Endothelial cell (in vitro differentiated cells): ENCODE measurements at places on chromosomes 12 and 14.

- H3K36me3 ChIP-seq = no peaks in the 10 kb centered on the region
- no peak for DNase-seq
- no peak overlapping the region for H3K27ac ChIP-seq
- no peak overlapping the region for H3K4me3 ChIP-seq
- peaks cover 5% of the 10 kb centered on the region for H3K27me3 ChIP-seq
Observed at GRCh38 chr14:69593018-69593677, 18.2 kb upstream of the SUSD6 start.

- no peak for DNase-seq
- H3K27me3 ChIP-seq = peaks cover 1% of the 10 kb centered on the region
- no peak overlapping the region for H3K27ac ChIP-seq
Observed at GRCh38 chr12:64840949-64841717, 16.7 kb downstream of the TBC1D30 start.

DNA sequence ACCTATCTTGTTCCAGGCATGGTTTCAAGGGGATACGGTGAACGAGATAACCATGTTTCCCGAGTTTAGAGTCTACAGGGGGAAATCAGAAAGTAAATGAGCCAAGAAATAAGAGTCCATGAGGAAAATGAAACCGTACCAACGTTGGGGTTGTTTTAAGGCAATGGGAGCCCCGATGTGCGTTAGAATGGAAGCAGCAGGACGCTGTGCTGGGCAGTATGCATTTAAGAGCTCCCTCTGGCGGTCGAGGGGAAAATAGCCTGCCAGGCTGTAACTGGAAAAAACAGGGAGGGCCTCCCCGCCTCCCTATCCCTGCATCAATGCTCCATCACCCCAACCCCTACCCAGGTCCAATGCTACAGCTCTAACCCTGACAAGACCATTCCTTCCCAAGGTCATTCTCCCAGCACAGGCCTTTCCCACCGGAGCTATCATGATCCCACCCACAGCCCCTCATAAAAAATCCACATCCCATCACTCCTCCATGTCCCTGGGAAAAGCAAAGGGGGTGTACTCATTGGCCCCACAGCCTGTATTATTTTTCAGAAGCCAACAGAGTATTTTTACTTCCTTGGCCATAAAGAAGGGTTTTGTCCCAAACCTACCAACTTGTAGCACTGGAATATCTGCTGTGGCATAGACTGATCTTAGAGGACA, 226.3 kb upstream of the NOS1 start:
- DNase-seq = peak; percentile 73
- no peak overlapping the region for H3K4me3 ChIP-seq
- no peak overlapping the region for H3K27ac ChIP-seq
- H3K36me3 ChIP-seq = no peaks in the 10 kb centered on the region
- peaks cover 3% of the 10 kb centered on the region for H3K27me3 ChIP-seq

GRCh38 chr12:26264215-26264838, 69.0 kb downstream of the SSPN start:
- no peak overlapping the region for H3K4me3 ChIP-seq
- H3K27ac ChIP-seq = no peak overlapping the region
- H3K36me3 ChIP-seq = no peaks in the 10 kb centered on the region
- no peak for DNase-seq
- H3K4me1 ChIP-seq = no peaks in the 10 kb centered on the region
- H3K27me3 ChIP-seq = no peaks in the 10 kb centered on the region

DNA sequence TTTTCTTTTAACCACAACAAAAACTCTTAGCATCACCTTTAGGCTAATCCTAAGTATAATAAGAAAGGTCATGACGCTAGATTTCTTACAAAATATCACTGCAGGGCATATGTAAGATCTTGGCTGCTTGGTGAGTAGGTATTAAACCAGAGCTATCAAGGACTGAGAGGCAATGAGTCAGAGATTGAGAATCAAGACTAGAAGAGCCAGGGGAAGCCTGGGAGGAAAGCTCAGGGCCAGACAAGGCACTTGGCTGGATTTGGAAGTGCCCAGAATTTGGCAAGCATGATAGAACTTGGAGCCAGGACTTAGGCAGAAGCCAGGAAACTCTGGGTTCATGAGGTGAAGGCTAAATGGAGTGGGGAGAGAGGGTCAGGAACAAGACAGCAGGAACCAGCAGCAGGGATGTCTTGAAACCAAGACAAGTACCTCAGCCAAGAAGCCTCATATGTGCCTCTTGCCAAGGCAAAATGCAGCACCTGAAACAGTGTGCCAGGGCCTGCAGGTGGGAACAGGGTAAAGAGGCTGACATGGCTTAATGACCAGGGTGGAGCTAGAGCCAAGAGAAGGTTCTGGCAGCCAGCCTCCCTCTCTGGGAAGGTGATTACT, 49.9 kb downstream of the PTHLH start:
- peaks cover 13% of the 10 kb centered on the region for H3K4me1 ChIP-seq
- no peaks in the 10 kb centered on the region for H3K36me3 ChIP-seq
- peaks cover 3% of the 10 kb centered on the region for H3K27me3 ChIP-seq
- H3K4me3 ChIP-seq = no peak overlapping the region

- H3K36me3 ChIP-seq = no peaks in the 10 kb centered on the region
- H3K27ac ChIP-seq = peak overlapping the region; percentile 38
- DNase-seq = no peak
Observed at GRCh38 chr12:47705229-47705565, 633 bp downstream of the RPAP3 start.

- H3K27ac ChIP-seq = no peak overlapping the region
- peak overlapping the region; percentile 52 for H3K4me3 ChIP-seq
- peaks cover 8% of the 10 kb centered on the region for H3K4me1 ChIP-seq
- peak; percentile 30 for DNase-seq
- H3K36me3 ChIP-seq = peaks cover 40% of the 10 kb centered on the region
Observed at GRCh38 chr12:53476769-53477209, 22.5 kb downstream of the MAP3K12 start.

- H3K36me3 ChIP-seq = peaks cover 7% of the 10 kb centered on the region
- H3K27ac ChIP-seq = no peak overlapping the region
- peaks cover 20% of the 10 kb centered on the region for H3K4me1 ChIP-seq
- H3K27me3 ChIP-seq = peaks cover 7% of the 10 kb centered on the region
- H3K4me3 ChIP-seq = peak overlapping the region; percentile 42
- DNase-seq = no peak
Observed at GRCh38 chr12:51188359-51189051, 15.6 kb upstream of the TFCP2 start.

DNA sequence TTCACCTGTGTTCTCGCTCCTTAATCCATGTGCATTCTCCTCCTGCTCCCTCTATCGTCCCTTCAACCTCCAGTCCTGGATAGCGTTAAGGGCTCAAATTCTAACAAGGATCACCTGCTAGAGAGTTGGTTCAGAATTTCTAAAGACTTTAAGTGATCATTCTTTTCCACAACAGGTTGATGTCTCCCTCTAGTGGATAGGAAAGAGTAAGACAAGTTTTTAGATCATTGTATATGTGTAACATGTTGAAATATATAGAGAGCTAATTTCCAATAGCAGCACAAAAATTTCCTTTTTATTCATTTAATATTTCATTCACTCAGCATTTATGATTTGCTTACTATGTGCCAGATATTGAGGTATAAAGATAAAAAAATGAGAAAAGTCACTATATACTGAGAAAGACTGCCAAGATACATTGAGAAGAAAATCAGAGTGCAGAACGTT, 9.3 kb upstream of the ESR2 start:
- DNase-seq = no peak
- no peaks in the 10 kb centered on the region for H3K27me3 ChIP-seq
- H3K36me3 ChIP-seq = no peaks in the 10 kb centered on the region

DNA sequence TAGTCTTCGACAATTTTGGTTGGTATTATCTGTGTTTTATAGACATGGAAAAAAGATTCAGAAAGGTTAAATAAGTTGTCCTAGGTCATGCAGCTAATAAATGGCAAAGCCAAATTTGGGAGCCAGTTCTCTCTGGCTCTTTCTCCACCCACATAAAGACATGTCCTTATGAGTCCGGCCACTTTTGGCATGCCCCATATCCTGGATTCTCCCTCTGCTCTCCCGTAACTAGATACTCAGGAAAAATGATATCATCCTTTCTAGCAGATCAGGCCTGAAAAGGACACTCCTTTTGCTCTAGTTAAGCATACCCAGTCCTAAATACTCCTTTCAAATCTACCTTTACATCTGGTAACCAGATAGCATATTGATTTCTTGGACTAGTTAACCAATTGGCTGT, 64.4 kb downstream of the TTLL5 start:
- no peaks in the 10 kb centered on the region for H3K27me3 ChIP-seq
- H3K4me1 ChIP-seq = peaks cover 11% of the 10 kb centered on the region
- no peak overlapping the region for H3K27ac ChIP-seq

DNA sequence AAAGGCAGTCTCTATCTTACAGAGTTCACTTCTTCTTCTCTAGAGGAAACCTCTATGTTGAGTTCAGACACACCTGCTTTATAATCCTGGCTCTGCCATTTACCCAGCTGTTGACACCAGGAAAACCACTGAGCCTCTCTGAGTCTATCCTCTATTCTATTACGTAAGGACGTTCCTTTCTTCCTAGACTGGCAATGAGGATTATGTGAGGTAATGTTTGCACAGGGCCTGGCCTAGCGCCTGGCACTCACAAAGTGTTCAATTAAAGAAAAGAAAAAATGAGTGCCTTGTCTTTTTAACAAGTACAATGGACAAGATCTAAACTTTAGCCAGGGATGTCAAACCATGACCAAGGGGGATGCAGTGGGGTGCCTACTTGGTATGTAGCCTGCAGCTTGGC, 641.9 kb upstream of the TBX3 start:
- no peak for DNase-seq
- H3K36me3 ChIP-seq = no peaks in the 10 kb centered on the region

DNA sequence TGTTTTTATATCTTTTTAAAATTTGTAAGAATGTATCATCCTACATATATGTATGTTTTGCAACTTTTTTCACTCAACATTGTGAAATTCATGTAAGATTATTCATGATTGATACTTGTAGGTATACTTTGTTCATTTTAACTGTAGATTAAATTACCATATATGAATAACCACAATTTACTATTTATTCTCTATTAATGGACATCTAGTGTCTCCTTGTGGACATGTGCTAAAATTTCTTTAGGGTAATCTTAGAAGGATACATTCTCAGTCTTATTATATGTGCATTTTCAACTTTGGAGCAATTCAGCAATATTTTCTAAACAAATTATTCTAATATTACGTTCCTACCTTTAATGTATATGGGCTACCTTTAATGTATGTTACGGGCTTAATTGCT, 192.4 kb downstream of the FUT8 start:
- no peak overlapping the region for H3K27ac ChIP-seq
- no peaks in the 10 kb centered on the region for H3K4me1 ChIP-seq
- no peaks in the 10 kb centered on the region for H3K36me3 ChIP-seq
- DNase-seq = no peak

GRCh38 chr14:24279301-24280186, 8.1 kb upstream of the RABGGTA start:
- peaks cover 11% of the 10 kb centered on the region for H3K27me3 ChIP-seq
- H3K36me3 ChIP-seq = peaks cover 3% of the 10 kb centered on the region
- H3K27ac ChIP-seq = no peak overlapping the region
- no peak for DNase-seq
- peaks cover 8% of the 10 kb centered on the region for H3K4me1 ChIP-seq
- no peak overlapping the region for H3K4me3 ChIP-seq

GRCh38 chr12:41794336-41794735, 350.3 kb downstream of the GXYLT1 start:
- H3K36me3 ChIP-seq = no peaks in the 10 kb centered on the region
- no peak overlapping the region for H3K27ac ChIP-seq
- H3K4me3 ChIP-seq = no peak overlapping the region

DNA sequence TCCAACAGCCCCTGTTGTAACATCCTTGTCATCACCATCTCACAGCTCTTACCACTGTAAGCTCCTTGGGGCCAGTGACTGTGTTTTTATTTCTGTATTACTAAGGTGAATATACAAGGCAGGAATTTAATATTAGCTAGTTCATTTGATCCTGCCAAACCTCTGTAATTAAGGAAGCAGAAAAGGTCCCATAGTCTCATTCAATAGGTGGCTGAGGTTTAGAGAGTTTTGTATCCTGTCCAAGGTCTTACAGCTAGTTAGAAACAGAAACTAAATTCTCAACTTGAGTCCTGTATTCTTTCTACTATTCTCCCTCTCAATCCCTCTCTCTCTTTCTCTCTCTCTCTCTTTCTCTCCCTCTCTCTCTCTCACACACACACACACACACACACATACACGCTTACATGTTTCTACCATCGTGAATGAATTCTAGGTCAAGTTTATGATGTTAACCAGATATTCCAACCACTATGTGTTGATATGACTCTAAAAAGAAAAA, 543 bp upstream of the GLIPR1 start:
- H3K4me3 ChIP-seq = no peak overlapping the region
- no peaks in the 10 kb centered on the region for H3K36me3 ChIP-seq
- H3K27me3 ChIP-seq = peaks cover 1% of the 10 kb centered on the region
- no peak for DNase-seq
- no peak overlapping the region for H3K27ac ChIP-seq

- H3K36me3 ChIP-seq = no peaks in the 10 kb centered on the region
- H3K4me1 ChIP-seq = peaks cover 3% of the 10 kb centered on the region
- no peak overlapping the region for H3K27ac ChIP-seq
- peaks cover 5% of the 10 kb centered on the region for H3K27me3 ChIP-seq
Observed at GRCh38 chr14:93752980-93753561, 35.2 kb downstream of the PRIMA1 start.

GRCh38 chr12:128073937-128074336, 193.0 kb upstream of the TMEM132C start:
- H3K4me1 ChIP-seq = no peaks in the 10 kb centered on the region
- H3K4me3 ChIP-seq = no peak overlapping the region
- peaks cover 6% of the 10 kb centered on the region for H3K27me3 ChIP-seq
- no peak overlapping the region for H3K27ac ChIP-seq

GRCh38 chr14:33693237-33693636, 257.6 kb downstream of the EGLN3 start:
- H3K4me3 ChIP-seq = no peak overlapping the region
- H3K27me3 ChIP-seq = no peaks in the 10 kb centered on the region
- no peak overlapping the region for H3K27ac ChIP-seq
- no peaks in the 10 kb centered on the region for H3K36me3 ChIP-seq
- no peak for DNase-seq

GRCh38 chr12:1322821-1323220, 271.6 kb downstream of the FBXL14 start:
- no peak for DNase-seq
- no peaks in the 10 kb centered on the region for H3K4me1 ChIP-seq
- H3K27me3 ChIP-seq = no peaks in the 10 kb centered on the region
- H3K36me3 ChIP-seq = no peaks in the 10 kb centered on the region

- no peaks in the 10 kb centered on the region for H3K4me1 ChIP-seq
- H3K27ac ChIP-seq = no peak overlapping the region
- H3K36me3 ChIP-seq = no peaks in the 10 kb centered on the region
- H3K27me3 ChIP-seq = no peaks in the 10 kb centered on the region
- peak; percentile 6 for DNase-seq
Observed at GRCh38 chr12:24778486-24779304, 170.2 kb downstream of the BCAT1 start.

GRCh38 chr14:88232771-88233170, 90.3 kb downstream of the KCNK10 start:
- peak overlapping the region; percentile 85 for H3K27ac ChIP-seq
- no peak for DNase-seq
- peaks cover 28% of the 10 kb centered on the region for H3K4me1 ChIP-seq
- no peak overlapping the region for H3K4me3 ChIP-seq
- peaks cover 4% of the 10 kb centered on the region for H3K36me3 ChIP-seq
